ENCODE measurements at places on chromosomes 1 and 21.

- no peak for DNase-seq
Measured at GRCh38 chr1:75812065-75812464, 15.4 kb downstream of the MSH4 start.

GRCh38 chr1:117286562-117286961, 75.8 kb upstream of the VTCN1 start:
- no peak for DNase-seq

- DNase-seq: no peak
Measured at GRCh38 chr1:20259646-20260045, 31.0 kb upstream of the VWA5B1 start.

GRCh38 chr1:109137958-109138357, 24.0 kb downstream of the ELAPOR1 start:
- DNase-seq: no peak

- DNase-seq: no peak
Measured at GRCh38 chr1:198116469-198116868, 40.3 kb upstream of the NEK7 start.

GRCh38 chr1:57603696-57604095, 179.8 kb upstream of the DAB1 start:
- no peak for DNase-seq

DNA sequence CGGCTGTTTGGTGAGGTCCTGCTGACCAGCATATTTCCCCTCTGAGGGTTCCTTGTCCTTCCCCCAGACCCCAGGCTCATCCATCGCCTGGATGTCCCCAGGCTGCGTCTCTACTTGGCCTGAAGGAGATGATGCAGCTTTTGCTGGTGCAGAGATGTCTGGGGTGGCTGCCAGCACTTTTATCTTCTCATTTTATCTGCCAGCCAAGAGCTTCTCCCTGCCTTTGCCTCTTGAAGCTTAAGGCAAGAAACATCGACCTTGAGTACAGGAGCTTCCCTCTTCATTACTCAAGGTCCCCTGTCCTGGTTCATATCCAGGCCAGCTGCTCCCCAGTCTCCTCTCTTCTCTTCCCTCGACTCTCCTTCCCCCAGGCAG, 9.2 kb upstream of the H6PD start:
- DNase-seq: no peak

DNA sequence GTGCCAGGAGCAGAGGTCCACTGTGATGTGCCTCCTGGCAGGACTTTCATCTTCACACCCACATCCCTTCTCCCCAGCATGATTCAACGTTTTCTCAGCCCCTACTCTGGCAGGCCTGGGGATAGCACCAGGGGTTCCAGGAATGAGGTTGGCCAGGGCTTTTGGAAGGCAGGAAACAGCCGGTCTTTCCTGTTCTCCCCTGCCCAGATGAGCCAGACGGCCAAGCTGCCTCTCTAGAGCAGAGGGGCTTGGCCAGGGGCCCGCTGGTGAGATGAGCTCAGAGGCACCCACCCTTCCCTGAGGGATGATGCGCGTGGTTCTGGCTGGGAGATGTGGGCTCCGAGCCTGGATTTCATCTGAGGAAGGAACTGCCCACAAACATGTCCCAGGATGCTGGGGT, 4.3 kb upstream of the MFAP2 start:
- peak; percentile 39 for DNase-seq

- DNase-seq: no peak
Measured at GRCh38 chr1:85617633-85618100, 37.1 kb downstream of the CCN1 start.

GRCh38 chr1:199721001-199721400, 306.5 kb upstream of the NR5A2 start:
- no peak for DNase-seq

GRCh38 chr1:118773656-118774055, 214.5 kb downstream of the TBX15 start:
- no peak for DNase-seq

DNA sequence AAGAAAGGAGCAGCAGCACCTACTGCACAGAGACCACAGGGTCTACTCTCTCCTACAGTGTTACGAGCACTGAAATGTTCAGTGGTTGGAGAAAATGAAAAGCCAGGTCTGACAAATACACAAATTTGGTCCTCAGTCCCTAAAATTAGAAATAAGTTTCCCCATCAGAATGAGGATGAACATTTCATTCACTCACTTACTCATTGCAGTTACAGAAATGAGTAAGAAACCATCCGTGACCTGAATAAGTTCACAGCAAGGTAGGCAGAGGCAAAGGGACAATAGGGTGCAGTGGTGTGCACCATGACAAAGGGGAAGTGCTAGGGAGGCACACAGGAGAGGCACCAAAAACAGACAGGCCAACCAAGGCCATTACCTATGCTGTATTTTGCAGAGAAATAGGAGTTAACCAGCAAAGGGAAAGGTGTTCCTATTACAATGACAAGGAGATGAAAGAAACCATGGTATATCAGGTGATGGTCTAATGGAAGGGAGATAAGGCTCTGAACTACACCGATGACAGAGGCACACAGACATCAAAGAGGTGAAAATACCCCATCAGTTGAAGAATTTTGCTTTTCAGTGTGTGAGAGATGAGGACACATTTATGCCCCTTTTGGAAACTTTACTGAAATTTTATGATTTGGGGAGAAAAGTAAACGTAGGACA, 29.4 kb downstream of the VAV3 start:
- no peak for DNase-seq

GRCh38 chr1:16727190-16728111, 12.9 kb upstream of the RNU1-4 start:
- DNase-seq: peak; percentile 87

DNA sequence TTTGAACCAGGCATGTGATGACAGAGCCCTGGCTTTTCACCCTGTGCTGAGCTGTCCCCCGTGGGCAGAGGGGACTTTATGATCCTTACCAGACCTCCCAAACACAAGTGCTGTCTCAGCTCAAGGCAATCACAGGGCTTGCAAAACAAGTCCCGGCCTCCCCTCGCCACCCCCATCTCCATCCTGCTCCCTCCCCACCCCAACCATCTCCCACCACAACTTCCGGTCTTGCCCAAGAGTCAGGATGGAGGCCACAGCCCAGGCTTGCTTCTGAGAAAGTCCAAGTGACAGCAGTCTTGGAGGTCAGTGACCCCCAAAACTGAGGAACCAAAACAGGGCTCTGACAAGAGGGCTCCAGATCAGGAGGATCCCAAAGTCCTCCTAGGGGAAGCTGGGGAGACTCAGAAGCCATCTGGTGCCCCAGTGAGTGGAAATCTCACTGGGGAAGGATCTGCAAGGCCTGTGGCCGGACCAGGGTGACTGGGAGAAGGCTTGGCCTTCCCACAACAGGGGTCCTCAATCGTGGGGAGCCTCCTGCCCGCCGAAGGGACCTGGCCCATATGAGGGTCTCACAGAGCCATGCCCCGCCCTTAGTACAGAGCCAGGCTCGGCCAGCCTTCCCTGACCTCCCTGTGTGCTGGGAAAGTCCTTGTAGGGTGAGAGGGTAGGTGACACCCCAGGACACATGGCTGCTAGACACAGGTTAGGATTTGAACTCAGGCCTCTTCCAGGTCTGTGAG, 4.5 kb upstream of the SDC3 start:
- no peak for DNase-seq

DNA sequence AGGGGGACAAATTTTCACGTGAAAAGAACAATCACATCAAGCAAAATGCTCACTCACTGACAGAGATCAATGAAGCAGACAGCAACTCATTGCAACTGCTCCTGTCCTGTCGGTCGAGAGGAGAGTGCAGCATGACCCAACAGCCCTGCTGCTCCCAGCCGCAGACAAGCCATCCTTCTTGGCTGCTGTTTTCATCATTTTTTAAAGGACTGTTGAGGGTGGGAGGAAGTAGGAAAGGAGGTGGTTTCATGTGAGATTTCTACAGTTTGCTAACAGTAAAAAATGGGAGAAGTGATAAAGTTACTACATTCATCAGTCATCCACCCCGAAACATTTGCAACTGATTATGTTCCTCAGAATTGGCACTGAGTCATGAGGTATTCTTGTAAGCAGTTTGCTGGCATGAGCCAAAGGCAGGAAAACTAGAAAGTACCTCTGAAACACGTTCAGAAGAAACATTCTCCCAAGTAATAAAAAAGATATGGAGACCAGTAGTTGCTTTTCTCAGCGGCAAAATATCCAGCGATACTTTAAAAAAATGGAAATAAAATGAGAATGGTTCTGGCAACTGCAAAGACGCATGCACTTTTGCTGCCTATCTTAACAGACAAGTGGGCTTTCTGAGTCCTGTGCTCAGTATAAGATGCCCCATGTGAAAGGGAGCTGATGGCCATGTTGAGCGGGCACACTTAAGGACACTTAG, 72.0 kb upstream of the CLDN14 start:
- no peak for DNase-seq

DNA sequence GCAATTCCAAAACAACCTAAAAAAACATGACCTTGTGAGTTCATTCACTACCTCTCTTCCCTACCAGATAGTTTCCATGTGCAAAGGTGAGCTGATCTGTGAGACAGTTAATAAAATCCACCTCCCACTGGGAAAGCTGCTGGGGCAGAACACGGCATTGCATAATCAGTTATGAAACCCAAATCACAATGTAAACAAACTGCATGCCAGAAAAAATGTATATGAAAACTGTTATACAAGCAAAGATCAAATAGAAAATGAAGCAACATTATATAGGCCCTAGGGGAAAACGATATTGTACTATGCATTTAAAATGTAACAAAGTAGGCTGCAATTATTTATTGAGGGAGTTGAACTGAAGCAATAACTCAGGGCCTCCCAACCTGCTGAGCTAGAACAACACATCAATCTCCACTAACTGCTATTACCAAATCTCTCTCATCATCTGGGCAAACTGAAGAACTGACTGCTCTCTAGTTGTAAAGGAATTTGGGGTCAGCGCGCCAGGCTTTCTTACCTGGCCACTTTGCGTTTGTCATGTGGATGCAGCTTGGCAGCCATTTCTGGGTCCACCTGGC, 31.0 kb downstream of the TRIT1 start:
- peak; percentile 47 for DNase-seq

DNA sequence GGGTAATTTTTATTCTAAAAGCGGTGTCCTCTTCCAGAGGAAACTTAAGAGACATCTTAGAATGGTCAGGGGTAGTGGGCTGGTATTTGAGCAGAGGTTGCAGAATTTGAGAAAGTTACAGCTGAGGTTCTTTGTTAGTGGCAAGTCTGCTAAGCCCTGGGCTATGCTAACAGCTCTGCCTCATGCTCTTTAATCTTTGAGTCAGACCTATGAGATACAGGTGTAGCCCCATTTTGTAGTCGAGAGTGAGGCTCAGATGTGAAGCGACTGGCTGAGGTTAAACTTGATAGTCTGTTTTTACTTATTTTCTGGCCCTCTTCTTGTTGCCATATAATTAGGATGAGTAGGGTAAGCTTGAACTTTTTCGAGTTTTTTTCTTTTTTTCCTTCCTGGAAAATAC, 4.7 kb downstream of the HMGN2 start:
- no peak for DNase-seq

DNA sequence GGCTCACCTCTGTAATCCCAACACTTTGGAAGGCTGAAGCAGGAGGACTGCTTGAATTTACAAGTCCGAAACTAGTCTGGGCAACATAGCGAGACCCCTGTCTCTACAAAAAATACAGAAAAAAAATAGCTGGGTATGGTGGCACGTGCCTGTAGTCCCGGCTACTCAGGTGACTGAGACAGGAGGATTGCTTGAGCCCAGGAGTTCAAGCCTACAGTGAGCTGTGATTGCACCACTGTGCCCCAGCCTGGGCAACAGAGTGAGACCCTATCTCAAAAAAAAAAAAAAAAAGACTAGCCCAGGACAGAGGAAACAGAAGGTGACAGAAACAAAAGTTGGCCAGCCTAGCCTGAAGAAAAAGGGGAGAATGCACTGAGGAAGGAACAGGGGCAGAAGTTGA, 21.2 kb downstream of the ARMH1 start:
- no peak for DNase-seq

DNA sequence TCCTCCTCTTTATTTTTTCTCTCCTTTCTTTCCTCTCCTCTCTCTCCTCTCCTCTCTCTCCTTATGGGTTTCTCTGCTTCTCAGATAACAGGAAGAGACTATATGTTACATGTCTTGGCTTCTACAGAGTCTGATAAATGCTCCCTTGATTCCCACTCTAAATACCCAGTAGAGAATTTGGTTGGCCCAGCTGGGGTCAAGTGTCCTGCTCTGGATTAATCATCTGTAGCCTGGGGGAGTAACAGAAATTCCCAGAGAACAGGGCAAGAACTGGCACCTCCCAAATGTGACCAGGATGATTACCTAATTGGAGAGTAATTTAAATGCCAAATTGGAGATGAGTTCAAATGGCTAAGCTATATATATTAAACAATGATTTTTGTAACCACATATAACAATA, 146.1 kb upstream of the LMO4 start:
- DNase-seq: peak; percentile 54

DNA sequence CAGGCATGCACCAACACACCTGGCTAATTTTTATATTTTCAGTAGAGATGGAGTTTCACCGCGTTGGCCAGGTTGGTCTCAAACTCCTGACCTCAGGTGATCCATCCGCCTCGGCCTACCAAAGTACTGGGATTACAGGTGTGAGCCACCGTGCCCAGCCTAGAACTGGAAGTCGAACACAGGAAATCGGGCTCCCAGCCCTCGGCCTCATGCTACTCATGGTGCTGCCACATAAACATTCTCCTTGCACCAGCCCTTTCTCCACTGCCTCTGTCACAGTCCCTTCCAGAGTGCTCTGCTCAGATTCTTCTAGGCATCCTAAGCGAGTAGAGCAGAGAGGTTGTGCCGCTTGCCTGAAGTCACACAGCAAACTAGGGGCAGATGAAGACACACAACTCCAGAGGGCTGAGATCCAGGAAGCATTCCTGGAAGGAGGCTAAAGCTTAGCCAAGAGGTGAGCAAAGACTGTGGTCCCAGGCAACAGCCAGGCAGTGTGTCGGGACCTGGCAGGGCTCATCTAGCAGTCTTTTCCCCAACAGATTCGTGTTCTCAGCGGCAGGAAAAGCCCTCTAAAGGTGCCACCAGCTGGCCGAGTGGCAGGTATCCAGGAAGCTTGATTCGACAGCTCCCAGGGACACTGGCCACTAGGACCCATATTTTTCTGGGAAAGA, 29.6 kb upstream of the NPPB start:
- no peak for DNase-seq

GRCh38 chr1:40140211-40140973, 20.8 kb upstream of the RLF start:
- DNase-seq: no peak

GRCh38 chr1:212536586-212536985, 72.0 kb upstream of the ATF3 start:
- no peak for DNase-seq

DNA sequence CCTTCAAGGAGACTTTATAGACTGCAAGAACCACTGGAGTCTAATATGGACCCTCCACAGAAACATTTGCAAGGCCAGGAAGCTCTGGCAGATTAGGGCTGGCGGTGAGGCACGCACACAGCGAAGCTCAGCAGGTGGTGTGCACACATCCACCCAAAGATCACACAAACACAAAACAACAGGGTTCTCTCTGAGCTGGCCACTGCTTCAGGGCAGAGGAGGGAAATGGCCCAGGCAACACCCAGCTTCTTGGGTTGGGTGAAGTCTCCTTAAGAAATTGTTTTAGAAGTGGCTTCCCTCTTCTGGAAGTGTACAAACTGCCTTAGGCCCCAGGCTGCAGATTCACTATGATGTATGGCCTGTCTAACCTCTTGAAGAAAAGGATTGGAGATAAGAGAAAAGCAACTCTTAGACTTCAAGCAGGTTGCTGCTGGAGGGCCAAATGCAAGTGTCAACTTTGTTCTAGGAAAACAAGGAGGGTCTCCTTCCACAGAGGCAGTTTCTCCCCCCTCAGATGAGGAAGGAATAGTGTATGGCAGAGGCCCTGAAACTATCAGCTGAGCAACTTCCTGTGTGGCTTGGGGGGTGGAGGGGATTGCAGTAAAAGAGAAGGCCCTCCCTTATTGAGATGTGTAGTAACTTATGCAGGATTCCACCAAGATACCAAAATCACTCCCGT, 2.0 kb downstream of the RCSD1 start:
- DNase-seq: no peak

GRCh38 chr1:9589144-9589718, 520 bp downstream of the TMEM201 start:
- DNase-seq: peak; percentile 46
